ENCODE measurements at places on chromosomes 4 and X.

DNA sequence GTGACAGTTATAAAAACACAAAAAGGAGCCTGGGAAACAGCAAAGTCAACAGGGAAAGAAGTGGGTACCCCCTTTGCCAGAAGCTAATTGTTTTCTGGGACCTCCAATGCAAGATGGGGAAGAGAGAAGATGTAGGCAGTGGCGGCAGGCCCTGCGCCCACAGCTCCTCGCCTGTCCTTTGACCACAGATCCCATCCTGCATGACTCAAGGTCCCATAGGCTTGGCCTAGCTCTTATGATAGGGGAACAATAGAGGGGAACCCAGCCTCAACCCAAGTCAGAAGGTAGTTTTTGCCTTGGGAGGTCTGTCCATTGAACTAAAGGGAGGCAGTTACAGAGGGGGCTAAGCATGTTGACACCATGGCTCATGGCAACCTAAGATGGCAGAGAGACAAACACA lies 14.2 kb downstream of the ZMYM3 start:
- no peak for DNase-seq

DNA sequence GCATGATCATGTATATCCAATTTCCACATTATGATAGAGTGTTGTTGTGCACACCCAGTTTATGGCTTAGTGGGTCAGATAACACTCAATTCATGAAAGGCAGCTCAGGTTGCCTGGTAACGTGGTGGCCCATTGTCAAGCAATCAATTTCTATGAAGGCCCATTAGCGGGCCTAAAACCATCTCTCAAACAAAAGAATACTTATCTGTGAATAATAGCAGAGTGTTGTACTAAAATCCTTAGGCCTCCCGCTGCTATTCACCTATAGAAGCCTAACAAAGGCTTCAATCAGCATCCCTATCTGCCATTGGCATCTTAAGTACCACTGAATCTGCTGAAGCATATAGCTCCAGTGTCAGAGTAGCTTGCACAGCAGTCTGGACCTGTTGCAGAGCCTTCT lies 849.6 kb upstream of the POU3F4 start:
- DNase-seq: no peak

GRCh38 chr4:38497121-38497520 lies 166.9 kb upstream of the KLF3 start:
- DNase-seq: no peak

GRCh38 chrX:38804682-38805431 lies 3.6 kb downstream of the MID1IP1 start:
- DNase-seq: peak; percentile 29

DNA sequence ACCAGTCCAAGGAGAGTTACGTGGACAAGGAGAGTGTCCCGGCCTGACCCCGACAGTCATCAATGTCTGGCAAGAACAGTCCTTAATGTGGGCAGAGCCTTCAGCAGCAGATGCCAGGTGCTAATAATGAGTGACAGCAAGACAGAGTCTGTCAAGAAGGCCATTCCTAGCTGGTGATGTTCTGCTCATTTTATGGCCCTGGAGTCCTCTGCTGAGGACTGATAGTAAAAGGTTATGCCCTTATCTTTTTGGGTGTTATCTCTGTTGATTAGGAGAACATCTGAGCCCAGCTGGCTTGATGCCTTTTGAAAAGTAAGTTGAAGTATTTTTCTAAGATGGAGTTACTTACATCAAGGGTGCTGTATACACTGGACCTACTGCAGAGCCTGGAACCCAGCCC lies 67.3 kb downstream of the SLC34A2 start:
- no peak for DNase-seq

DNA sequence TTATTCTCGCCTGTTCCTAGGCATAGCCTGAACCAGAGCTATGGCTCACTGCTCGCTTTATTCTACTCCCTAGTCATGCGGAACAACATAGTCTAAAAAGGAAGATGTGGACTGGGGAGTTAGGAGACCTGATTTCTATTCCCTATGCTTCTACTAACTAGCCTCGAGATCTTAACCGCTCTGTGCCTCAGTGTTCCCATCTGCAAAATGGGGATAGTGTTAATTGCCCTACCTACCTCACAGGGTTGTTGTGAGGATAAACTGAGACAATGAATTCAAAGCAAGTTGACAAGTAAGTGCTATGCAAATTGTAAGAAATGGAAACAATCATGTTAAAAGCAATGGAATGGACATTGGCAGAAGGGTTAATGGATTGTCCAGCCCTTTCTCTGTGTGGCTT lies 102.1 kb downstream of the AKAP4 start:
- DNase-seq: no peak

- DNase-seq: no peak
Measured at GRCh38 chr4:119299260-119299671, 22.7 kb downstream of the FABP2 start.

- no peak for DNase-seq
Measured at GRCh38 chr4:97396097-97396496, 747.2 kb downstream of the STPG2 start.

GRCh38 chr4:114694770-114695169 lies 96.2 kb downstream of the UGT8 start:
- DNase-seq: no peak

- DNase-seq: no peak
Measured at GRCh38 chr4:2060611-2061185, 1.6 kb downstream of the NAT8L start.

DNA sequence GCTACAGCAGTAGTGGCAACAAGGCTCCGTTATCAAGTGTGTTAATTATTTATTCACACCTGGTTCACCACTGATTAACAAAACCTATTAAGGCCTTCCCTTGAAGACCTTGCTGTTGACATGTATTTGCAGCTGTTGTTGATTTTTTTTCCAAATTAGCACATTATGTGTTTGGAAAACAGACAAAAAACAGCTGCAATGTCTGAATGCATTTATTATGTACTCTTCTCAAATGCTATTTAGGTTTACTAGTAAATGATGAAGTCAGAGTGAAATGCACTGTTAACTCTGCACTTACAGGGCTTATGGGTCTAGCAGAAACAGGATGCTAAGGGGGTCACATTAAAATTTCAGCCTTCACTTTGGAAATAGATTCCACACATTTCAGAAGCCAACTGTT lies 99.5 kb upstream of the PCDH7 start:
- DNase-seq: no peak

GRCh38 chr4:1285790-1286553 lies 3.7 kb upstream of the MAEA start:
- DNase-seq: peak; percentile 29

GRCh38 chrX:68895341-68895755 lies 66.5 kb downstream of the EFNB1 start:
- no peak for DNase-seq

- no peak for DNase-seq
Measured at GRCh38 chr4:16691450-16691849, 207.0 kb downstream of the LDB2 start.

GRCh38 chrX:71953391-71953790 lies 42.7 kb downstream of the NHSL2 start:
- DNase-seq: no peak

GRCh38 chrX:149717803-149718202 lies 5.9 kb downstream of the MAGEA11 start:
- DNase-seq: no peak

DNA sequence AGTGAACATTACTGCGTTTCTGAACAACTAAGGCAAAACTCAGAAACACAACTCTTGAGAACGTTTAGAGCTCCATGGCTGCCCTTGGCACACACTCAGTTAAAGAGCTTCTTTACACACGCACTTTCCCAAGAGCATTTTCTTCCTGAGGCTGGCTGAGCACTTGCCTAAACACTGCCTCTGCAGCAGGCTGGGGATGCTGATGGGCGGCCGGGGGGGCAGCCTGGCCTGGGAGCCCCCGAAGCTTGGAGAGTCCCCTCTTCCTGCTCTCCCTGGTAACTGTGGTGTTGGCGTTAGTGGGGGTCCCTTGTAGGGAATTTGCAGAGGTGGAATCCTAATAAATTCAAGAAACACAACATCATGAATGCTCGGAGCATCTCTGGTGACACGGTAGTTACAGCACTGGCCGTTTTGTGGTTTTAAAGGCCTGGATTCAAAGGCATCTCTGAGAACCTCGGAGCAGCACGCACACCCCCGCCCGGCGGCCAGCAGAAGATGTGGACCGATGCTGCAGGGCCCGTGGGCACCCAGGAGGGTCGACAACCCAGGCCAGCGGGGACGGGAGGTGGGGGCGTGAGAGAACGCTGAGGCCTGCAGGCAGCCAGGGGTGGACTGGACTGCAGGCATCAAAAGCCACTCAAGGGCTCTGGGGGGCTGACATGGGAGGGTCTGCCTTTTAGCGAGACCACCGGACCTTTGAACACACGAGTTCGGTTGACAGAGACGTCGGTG lies 45.4 kb downstream of the FGFRL1 start:
- no peak for DNase-seq

DNA sequence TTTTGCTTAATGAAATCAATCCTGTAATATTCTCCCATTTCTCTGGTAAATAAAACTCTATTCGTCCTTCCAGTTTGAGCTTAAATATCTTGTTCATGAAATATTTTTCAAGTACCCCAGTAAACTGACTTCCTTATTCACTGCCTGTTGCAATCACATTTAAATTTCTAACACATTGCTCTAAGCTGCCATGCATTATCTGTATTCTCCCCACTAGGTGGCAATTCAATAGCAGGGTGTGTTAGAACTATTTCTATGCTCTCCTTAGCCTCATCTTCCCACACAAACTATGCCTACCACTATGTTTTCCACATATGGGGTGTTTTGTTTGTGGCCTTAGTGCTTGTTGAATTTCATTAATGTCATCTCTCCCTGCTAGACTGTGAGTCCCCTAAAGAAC lies 377.1 kb upstream of the HS3ST1 start:
- no peak for DNase-seq

DNA sequence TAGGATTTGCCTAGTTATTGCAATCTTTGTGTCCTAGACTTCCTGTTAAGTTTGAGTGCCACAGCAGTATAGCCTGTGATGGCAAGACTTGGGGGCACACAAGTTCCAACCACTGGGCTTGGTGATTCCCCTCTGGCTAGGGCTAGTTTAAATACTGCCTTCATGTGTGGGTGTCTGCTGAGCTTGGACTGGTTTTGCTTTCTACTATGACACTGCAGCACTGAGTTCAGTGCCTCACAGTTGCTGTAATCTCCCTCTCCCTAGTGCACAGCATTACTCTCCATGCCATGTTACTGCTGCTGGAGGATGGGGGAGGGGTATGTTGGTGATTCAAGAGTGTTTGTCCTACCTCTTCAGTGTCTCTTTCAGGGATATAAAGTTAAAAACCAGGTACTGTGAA lies 379.6 kb downstream of the IL15 start:
- no peak for DNase-seq

- DNase-seq: no peak
Measured at GRCh38 chr4:96131186-96131585, 291.3 kb downstream of the PDHA2 start.

- no peak for DNase-seq
Measured at GRCh38 chr4:183436417-183436816, 8.0 kb upstream of the CDKN2AIP start.

Measured in activated CD4-positive, alpha-beta T cell treated with anti-CD3 and anti-CD28 coated beads for 4 hours (primary cell).